Cardiac muscle cell (in vitro differentiated cells and primary cell): ENCODE measurements at places on chromosomes 3 and 15. TPM values are rescaled to one million over a fixed set of nuclear protein-coding genes. Genes with fewer than 3 reads are reported as not detected.

- H3K27ac ChIP-seq = no peak overlapping the region
- no peaks in the 10 kb centered on the region for H3K36me3 ChIP-seq
- H3K27me3 ChIP-seq = no peaks in the 10 kb centered on the region
- DNase-seq = no peak
- no peak overlapping the region for H3K4me3 ChIP-seq
Observed at GRCh38 chr15:77533578-77534430, 98.9 kb downstream of the LINGO1 start.

- H3K4me1 ChIP-seq = no peaks in the 10 kb centered on the region
- H3K4me3 ChIP-seq = no peak overlapping the region
- no peak for DNase-seq
Observed at GRCh38 chr3:43363621-43364266, 77.4 kb downstream of the SNRK start.

The PSTPIP1 gene
- 0.63 TPM in 1 of 2 replicates, not detected in the other for total RNA-seq

The GPR156 gene
- total RNA-seq = 0.18 and 0.36 TPM in 2 replicates

The FBXO40 gene
- 7.3 and 18.0 TPM in 2 replicates for total RNA-seq
